ENCODE measurements at places on chromosomes 13 and 19. TPM values are rescaled to one million over a fixed set of nuclear protein-coding genes. Genes with fewer than 3 reads are reported as not detected.

GRCh38 chr19:887072-887471 is 5.9 kb downstream of the MED16 start:
- no peak for DNase-seq

GRCh38 chr19:12669270-12670158 is 2.9 kb downstream of the WDR83 start:
- DNase-seq = peak; percentile 84

PTGER1 gene
- total RNA-seq = 0.41 TPM

ATP8B3 gene
- total RNA-seq = 10.0 TPM
